ENCODE measurements at places on chromosomes 16 and 17. TPM values are rescaled to one million over a fixed set of nuclear protein-coding genes. Genes with fewer than 3 reads are reported as not detected.

DNA sequence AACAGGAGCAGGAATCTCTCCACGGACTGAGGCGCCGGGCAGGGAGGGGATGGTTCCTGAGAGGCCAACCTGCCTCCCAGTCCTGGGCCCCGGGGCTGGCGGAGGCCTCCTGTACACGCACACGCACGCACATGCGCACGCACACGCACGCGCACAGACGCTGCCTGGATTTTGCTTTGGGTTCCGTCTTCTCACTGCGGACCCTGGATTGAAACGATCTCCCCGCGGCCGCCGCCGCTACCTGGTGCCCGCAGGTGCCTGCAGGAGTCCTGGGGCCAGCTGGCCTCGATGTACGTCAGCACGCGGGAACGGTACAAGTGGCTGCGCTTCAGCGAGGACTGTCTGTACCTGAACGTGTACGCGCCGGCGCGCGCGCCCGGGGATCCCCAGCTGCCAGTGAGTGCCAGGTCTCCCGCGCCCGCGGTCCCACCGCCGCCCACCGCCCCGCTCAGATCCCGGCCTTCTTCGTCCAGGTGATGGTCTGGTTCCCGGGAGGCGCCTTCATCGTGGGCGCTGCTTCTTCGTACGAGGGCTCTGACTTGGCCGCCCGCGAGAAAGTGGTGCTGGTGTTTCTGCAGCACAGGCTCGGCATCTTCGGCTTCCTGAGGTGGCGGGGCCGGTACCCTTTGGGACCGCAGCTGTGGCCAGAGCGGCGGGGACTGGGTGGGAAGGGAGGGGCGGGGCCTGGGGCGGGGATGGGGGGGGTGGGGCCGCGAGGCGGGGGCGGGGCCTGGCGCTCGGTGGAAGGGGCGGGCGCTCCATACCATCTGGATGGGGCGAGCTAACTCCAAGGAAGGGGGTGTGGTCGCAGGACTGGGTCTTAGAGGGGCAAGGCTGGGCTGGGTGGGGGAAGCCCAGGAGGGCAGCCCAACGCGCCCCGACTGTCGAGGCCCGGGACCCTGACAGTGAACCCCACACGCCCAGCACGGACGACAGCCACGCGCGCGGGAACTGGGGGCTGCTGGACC lies 12.3 kb downstream of the CES4A start:
- DNase-seq: peak; percentile 48

GRCh38 chr17:59845595-59846393 lies 46.9 kb downstream of the TUBD1 start:
- DNase-seq: no peak

DNA sequence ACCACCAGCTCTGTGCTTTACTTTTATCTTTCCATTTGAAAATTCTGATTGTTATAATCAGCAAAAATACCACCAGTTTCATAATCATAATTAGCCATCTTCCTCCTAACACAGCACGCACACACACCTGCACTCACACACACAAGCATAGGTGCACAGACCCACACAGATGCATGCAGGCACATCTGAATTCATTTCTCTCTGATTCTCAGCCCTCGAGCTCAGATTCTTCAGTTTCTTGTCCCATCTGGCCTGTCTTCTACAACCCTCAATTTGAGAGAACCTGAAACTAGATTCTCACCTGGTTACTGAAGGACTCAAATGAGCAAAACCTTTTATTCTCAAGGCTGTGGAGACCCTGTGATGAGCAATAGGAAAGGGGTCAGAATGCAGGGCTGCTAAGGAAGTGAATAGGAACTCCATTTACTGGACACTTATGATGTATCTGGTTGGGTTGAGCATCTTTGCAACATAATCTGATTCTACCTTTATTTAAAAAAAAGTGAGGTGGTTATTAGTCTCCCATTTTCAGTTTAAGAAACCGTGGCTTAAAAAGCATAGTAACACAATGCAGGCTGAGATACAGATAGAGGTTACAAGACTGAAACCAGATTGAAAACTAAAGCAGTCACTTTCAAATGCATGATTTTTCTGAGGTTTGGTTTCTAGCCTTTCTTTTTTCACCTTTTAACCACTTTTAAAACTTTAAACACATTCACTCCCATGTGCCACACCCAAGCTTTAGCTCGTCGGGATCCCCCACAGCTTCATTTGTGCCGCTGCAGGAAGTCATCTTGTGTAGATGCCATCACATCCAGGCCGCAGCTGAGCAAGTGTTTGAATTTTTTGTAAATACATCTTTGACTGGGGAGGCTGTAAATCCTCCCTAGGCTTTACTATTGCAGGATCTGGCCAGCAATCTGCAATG lies 9.4 kb downstream of the KRT33A start:
- no peak for DNase-seq

GRCh38 chr17:269616-270514 lies 82.7 kb downstream of the RPH3AL start:
- DNase-seq: no peak

GRCh38 chr17:83054518-83055125 lies 24.8 kb upstream of the METRNL start:
- no peak for DNase-seq

GRCh38 chr16:65817066-65817465 lies 549.4 kb upstream of the CDH5 start:
- DNase-seq: no peak

- no peak for DNase-seq
Observed at GRCh38 chr17:72397687-72398086, 276.9 kb downstream of the SOX9 start.

- no peak for DNase-seq
Observed at GRCh38 chr17:36773039-36773438, 164.2 kb upstream of the LHX1 start.

The APPBP2 gene
- 23.2 TPM for total RNA-seq

The STXBP4 gene
- 12.6 TPM for total RNA-seq

The CLEC10A gene
- total RNA-seq: not detected

DNA sequence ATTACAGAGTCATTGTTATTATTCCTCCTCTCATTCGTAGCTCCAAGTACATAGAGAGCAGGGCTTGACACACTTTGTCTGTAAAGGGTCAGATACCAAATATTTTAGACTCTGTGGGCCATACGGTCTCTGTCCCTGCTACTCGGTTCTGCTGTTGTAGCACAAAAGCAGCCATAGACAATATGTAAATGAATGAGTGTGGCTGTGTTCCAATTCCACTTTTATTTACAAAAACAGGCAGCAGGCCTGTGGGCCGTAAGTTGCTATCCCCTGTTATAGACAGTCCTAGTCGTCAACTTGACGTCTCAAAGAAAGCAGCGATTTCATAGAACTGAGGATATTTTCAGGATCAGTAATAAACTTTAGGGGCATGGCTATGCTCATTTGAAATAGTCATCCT lies 161.6 kb downstream of the MSI2 start:
- DNase-seq: no peak

The CHMP6 gene
- total RNA-seq: 23.6 TPM

- DNase-seq: peak; percentile 88
Observed at GRCh38 chr17:1904273-1905182, 74.7 kb downstream of the RPA1 start.

The ANKRD40CL gene
- not detected for total RNA-seq

- DNase-seq: no peak
Observed at GRCh38 chr17:62627219-62627903, at the start of gene MRC2. Gene MRC2, plus strand, starts transcription at chr17:62627670. Its CDS starts 133 bp downstream, at chr17:62627803.

GRCh38 chr17:72719206-72719577 lies 373.3 kb downstream of the SLC39A11 start:
- DNase-seq: no peak

The SLFN12L gene
- not detected for total RNA-seq

The IL34 gene
- total RNA-seq: not detected

The PMFBP1 gene
- total RNA-seq: 2.0 TPM

The TMC5 gene
- total RNA-seq: 0.18 TPM

The TMEM88 gene
- total RNA-seq: 4.0 TPM

GRCh38 chr16:31274831-31275816 lies 15.3 kb downstream of the ITGAM start:
- no peak for DNase-seq

DNA sequence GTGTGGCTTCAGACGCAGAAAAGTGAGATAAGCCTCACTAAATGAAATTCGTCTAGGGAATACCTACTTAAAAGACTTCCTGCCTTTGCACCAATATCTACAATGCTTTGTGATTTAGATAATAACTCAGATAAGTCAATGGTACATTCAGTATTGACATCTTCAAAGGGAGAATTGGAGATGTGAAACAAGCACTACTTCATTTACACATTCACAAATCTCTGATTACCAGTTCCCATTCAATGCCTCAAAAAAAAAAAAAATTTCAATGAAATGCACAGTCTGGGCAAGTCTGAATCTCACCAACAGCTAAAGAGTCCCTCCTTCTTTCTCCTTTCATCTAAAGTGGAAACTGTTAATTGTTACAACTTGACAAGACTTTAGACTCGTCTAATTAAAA lies 3.7 kb downstream of the PHF12 start:
- DNase-seq: no peak

The TP53TG3C gene
- total RNA-seq: not detected

GRCh38 chr17:78266231-78266631 lies 34.8 kb downstream of the TMEM235 start:
- no peak for DNase-seq

DNA sequence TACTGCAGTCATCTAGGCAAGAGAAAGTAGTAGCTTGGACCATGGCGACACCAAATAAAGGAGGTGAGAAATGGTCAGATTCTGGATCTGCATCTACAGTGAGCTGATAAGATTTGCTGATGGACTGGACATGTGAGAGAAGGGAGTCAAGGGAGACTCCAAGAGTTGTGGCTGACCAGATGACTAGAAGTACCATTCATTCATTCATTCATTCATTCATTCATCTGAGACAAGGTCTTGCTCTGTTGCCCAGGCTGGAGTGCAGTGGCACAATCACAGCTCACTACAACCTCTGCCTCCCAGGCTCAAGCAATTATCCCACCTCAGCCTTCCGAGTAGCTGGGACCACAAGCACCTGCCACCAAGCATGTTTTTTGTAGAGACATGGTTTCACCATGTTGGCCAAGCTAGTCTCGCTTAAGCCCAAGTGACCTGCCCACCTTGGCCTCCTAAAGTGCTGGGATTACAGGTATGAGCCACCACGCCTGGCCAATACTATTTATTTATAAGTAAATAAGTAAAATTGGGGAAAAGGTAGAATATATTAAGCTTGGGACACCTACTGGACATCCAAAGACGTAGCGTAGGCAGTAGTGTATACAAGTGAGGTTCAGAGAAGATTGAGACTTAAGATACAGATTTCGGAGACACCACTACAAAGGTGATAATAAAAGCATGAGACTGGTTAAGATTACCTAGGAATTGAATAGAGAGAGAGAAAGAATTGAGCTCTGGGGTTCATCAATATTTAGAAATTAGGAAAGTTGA lies 15.7 kb upstream of the RNF43 start:
- peak; percentile 6 for DNase-seq

The TBC1D28 gene
- total RNA-seq: not detected

The CYB5D1 gene
- total RNA-seq: 19.3 TPM

The COL1A1 gene
- total RNA-seq: not detected

The TMEM238L gene
- not detected for total RNA-seq

DNA sequence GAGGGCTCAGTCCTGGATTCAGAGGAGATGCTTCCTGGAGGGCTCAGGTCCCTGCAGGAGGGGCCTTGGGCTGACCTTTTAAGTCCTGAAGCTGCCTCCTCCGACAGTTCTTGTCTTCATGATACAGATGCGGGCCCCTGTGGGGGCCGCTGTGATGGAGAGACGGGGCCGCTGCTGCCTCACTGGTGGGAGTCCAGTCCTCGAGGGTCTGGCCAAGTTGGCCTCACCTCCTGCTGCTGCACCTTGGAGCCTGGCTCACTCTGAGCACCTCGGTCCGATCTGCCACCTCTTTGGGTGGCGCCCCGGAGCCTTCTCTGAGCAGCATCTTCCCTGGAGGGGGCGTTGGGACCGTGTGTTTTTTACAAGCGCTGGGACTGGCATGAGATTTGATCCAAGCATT lies 79.1 kb downstream of the KLHDC4 start:
- DNase-seq: no peak

The PERCC1 gene
- not detected for total RNA-seq
